ENCODE measurements at places on chromosomes 2 and 18. TPM values are rescaled to one million over a fixed set of nuclear protein-coding genes. Genes with fewer than 3 reads are reported as not detected.

Gene SERPINB10
- not detected for total RNA-seq

Gene CXCR1
- not detected for total RNA-seq

Gene NGEF
- 20.3 TPM for total RNA-seq

Gene FABP1
- not detected for total RNA-seq

Gene LINC00305
- total RNA-seq: not detected

All from A549 treated with Mapracorat at 1 μM for 4 hours (cell line).